ENCODE measurements at places on chromosomes 5 and 9. TPM values are rescaled to one million over a fixed set of nuclear protein-coding genes. Genes with fewer than 3 reads are reported as not detected.

The HSD17B3 gene
- total RNA-seq: not detected

The MORN5 gene
- total RNA-seq: not detected

The ABCA1 gene
- 6.5 TPM for total RNA-seq

The DDX4 gene
- not detected for total RNA-seq

DNA sequence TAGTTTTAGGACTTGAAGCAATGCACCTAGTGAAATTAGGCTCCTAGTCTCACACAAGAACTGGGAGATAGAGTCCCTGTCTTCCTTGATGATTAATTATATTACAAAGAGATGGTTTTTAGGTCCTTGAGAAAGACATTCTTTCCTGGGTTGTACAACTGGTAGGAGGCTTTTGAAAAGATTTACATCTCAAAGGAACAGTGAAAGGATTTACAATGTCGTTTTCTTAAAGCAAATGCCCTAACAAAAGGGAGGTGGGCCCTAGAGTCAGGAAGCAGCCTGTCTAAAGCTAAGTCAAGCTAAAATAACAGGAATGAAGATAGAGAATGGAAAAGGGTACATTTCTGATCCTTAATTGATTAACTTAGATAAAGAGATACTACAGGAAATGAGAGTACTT is 102.2 kb upstream of the IL7R start:
- no peak for DNase-seq

GRCh38 chr9:27377811-27378456 is 81.0 kb upstream of the EQTN start:
- DNase-seq: no peak

GRCh38 chr5:58122848-58123392 is 337.0 kb downstream of the PLK2 start:
- no peak for DNase-seq

DNA sequence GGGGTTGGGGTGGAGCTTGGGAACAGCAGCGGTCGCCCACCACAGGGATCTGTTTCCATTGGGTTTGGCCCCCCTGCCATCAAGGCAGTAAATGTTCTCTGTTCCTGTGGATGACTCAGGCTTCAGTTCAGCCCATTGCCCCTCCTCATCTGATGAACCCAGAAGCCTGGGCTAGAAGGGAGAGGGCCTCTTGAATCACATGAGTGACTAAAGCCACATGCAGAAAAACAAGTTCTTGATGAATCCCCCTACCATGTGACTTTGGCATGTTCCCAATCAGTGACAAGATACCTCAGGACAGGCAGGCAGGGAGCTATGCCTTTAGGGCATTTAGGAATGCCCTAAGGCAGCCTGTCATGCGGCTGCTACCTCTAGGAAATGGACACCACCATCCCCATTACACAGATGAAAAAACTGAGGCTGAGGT is 2.5 kb downstream of the SH3PXD2B start:
- DNase-seq: no peak

DNA sequence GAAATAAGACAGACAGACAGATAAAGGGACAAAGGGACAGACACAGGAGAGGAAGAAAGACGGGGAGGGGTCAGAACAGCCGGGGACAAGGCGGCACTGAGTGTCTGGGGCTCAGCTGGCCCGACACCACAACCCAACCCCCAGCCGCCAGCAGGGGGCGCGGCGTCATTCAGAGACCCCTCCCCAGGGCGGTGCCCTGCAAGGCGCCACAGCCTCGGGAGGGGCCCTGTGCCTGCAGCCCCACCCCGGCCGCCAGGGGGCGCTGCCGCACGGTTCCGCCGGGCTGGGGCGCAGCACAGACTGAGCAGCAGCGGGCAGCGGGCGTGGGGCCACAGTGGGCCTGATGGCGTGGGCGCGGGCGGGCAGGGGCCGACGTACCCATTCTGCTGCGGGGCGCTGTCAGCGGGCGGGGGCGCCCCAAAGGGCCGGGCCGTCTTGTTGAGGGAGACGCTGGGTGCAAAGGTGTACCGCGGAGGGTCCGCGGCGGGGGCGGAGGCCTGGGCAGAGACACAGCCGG is 5.9 kb downstream of the PDLIM7 start:
- peak; percentile 75 for DNase-seq
